ENCODE measurements at places on chromosomes 16 and 17. TPM values are rescaled to one million over a fixed set of nuclear protein-coding genes. Genes with fewer than 3 reads are reported as not detected.

Gene TMEM238L
- total RNA-seq, result not detected

Gene CA7
- 0.70 TPM for total RNA-seq

Gene METRN
- total RNA-seq, result 97.1 TPM

Gene ITGB4
- 26.4 TPM for total RNA-seq

Gene AOC2
- total RNA-seq, result 3.4 TPM

Gene KRTAP4-9
- total RNA-seq, result not detected

Gene TBC1D3B
- total RNA-seq, result 14.5 TPM

All from type B pancreatic cell (in vitro differentiated cells).